Fibroblast of skin of abdomen (primary cell): ENCODE measurements at places on chromosomes 13 and 19.
A peak's percentile ranks its signal among the peaks of the same experiment; 100 is the strongest.

DNA sequence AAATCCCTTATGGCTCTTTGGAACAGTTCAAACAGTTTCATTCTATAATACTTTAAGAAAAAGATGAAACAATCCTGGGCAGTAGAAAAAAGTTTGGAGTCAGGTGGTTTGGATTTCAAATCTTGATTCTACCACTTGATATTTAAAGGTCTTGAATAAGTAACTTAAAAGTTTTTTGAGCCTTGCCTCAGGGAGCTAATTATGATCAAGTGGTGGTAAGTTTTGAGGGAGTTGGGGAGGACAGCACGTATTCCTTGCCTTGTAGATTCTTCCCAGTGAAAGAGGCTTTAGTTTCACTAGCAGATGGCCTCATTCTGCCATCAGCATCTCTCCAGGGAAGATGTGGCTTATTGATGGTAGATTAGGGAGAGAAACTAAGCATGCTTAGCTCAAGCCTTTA, 168.4 kb upstream of the CSNK1A1L start:
- no peak for DNase-seq

DNA sequence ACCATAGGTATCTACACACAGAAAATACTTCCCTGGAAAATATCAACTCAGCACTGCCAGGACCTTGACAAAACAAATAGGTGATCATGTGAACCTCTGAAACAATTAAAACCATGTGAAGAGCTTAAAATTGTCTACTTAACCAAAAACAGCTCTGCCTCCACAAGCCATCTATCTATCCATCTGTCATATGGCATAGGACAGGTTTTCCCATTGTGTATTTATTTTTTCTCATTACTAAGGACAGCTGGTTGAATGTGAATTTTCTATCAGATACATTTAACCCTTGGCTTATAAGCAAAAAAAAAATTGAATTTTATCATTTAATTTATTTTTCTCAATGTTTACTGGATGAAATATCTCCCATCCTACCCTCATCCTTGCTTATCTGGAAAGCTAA, 279.5 kb downstream of the PCDH9 start:
- no peak for DNase-seq

DNA sequence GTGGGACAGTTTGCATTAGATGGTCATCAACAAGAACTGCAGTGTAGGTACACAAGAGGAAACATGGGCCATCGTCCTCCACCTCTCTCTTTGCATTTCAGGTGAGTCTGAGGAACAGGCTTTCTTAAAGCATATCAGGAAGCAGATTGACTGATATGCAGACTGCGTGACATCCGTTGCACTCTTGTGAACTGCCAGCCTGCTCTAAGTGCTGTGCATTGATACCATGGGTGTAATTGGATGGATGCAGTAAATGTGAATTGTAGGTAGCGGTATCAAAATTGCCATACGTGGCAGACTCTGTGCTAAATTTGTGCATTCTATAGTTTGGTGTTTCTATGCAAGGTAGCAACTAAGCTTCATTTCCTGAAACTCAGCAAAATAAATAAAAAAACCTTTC, 1008.3 kb downstream of the EFNB2 start:
- no peak for DNase-seq

DNA sequence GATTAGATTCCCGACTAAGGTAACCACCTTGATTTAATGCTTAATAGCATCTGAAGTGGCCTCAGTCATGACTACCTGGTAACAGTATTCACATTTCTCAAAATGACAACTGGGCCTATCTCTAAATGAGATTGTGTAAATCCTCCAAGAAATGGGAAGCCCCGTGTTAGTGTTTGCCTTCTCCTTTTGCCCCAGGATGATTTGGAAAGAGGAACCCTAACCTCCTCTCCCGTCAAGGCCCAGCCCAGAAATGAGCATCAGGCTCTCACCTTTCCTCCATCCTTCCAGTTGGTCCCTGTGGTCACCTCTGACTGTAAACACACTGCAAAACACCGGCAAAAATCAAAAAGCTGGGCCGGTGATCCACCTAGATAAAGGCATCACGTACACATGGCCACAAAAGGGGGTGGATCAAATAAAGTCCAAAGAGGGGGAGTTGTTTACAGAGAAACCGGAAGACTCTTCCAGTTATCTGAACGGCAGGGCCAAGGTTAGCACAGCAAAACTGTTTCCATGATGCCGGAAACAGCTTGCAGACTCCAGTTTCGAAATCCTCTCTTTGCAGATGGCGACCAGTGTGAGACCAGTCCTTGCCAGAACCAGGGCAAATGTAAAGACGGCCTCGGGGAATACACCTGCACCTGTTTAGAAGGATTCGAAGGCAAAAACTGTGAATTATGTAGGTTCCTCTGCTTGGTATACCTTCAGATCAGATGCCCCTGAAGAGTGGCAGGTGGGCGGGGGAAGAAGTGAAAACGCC, 16.4 kb downstream of the F10 start:
- DNase-seq: no peak

GRCh38 chr13:31236211-31236786, 36.5 kb downstream of the B3GLCT start:
- DNase-seq: peak; percentile 36

GRCh38 chr19:18434411-18435175, 3.3 kb downstream of the ISYNA1 start:
- no peak for DNase-seq

- no peak for DNase-seq
These were observed 843.8 kb upstream of the SPRY2 start for GRCh38 chr13:81184556-81185265.

GRCh38 chr13:50119591-50119990, 104.3 kb downstream of the KCNRG start:
- no peak for DNase-seq

DNA sequence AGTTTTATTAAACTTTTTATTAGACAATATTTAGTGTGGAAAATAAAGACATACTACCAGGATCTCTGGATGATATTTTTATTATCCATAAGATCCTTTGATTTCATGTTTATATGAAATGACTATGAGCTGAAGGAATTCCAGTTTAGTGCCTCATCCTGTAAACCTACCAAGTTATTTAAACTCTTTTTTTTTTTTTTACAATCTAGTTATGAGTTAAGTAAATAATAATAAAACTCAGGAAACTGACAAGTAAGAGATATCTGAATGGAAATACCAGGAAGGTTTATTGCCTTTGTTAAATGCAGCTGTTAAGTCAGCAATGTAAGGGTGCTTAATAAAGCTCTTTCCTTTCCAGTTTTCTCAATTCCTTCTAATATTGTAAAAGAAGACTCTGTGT, 53.9 kb downstream of the RXFP2 start:
- peak; percentile 28 for DNase-seq

- peak; percentile 73 for DNase-seq
These were observed 25.8 kb downstream of the LACC1 start for GRCh38 chr13:43905435-43906031.

DNA sequence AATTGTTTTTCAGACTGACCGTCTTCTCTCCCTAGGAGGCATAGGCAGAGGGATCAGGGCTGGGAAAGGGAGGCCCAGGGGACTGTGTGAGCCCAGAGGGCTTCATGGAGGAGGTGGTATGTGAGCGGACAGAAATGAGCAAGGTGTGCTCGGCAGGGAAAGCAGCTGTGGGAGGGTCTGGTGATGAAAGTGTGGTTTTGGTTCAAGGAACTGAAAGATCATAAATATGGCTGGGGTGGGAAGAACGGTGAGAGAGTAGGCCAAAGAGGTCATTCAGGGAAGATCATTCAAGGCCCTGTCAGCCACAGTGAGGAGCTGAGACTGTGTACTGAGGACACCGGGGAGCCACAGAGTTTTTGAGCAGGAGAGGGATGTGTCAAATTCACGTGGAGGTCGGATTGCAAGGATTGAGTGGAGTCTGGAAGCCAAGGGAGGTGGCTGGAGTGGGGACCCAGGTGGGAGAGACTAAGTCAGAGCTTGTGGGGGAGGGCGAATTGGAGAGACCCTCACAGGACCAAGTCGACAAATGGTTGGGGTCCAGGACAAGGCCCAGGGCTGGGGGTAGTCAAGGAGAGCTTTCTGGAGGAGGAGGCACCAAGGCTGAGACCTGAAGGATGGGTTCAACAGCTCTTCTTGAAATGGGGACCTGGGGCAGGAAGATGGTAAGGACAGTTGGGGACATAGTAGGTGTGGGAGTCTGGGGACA, 7.6 kb downstream of the PLD3 start:
- no peak for DNase-seq

DNA sequence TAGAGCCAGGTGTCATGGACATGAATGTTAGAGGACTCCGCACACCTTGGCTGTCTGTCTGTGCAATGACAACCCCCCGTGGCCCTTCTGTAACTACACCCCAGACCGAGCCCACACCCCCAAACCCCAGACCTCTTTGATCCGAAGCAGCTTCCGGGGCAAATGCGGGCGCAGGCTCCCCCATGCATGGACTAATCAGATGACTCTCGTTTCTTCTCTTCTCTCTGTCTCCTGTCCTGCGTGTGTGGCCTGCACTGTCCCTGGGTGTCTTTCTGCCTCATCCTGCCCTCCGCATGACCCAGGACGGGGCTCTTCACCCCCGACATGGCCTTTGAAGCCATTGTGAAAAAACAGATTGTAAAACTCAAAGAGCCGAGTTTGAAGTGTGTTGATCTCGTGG, 38.9 kb downstream of the TMED1 start:
- DNase-seq: no peak

GRCh38 chr19:49533551-49534488, 6.0 kb downstream of the RCN3 start:
- peak; percentile 47 for DNase-seq

GRCh38 chr13:76968041-76968440, 19.7 kb downstream of the ACOD1 start:
- DNase-seq: no peak

DNA sequence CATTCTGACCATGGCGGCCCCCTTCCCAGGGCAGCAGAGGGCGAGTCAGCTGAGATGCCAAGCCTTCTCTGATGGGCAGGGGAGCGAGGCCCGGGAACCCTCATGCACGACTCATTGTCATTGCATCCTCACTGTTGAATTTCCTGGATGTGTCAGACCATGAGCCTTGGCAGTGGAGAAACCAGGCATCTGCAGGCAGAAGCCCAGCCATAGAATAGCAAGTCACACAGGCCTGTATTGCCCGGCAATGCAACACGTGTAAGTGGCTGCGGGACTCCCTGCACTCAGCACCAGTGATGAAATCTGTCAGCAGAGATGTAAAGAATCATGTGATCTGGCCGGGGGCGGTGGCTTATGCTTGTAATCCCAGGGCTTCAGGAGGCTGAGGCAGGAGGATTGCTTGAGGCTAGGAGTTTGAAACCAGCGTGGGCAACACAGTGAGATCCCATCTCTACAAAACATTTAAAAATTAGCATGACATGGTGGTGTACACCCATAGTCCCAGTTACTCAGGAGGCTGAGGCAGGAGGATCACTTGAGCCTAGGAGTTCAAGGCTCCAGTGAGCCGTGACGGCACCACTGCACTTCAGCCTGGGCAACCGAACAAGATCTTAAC, 199.7 kb downstream of the KATNAL1 start:
- DNase-seq: peak; percentile 70

- DNase-seq: no peak
These were observed 88.6 kb downstream of the UBL3 start for GRCh38 chr13:29761815-29762214.

- DNase-seq: peak; percentile 71
These were observed 25.0 kb downstream of the ERCC5 start for GRCh38 chr13:102870677-102871415.

DNA sequence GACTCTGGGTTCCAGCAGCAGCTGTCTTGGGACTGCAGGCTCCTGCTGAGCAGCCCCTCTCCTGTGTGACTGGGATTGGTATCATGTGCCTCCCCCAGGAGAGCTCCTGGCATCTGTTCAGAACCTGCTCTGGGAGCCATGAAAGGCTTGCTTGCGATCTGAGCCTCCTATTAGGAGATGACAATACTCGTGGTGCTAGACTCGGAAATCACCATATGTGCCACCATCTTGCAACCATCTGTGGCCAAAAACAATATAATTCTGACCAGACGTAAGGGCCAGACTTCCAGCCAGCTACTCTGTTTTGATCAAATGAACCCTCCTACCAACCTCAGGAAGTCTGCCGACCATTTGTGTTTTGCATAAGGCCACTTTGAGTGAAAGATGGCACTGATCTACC, 484.7 kb downstream of the IRS2 start:
- no peak for DNase-seq

DNA sequence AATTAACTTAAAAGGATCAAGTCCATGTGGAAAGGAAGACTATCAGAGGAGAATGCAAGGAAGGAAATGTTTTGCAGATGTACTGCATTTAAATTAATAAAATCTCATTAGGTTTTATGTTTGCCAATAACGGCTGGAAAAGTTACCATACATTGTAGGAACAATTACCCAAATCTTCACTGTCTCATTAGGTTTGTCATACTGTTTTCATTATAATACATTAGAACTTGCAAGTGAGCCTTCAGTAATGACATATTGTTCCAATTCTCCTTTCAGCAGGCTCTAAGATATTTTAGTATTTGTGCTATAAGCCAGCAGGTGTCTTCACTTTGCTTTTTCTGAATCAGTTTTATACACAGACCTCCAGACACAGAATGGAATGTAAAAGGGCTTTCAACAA, 661.6 kb upstream of the KLHL1 start:
- DNase-seq: no peak

DNA sequence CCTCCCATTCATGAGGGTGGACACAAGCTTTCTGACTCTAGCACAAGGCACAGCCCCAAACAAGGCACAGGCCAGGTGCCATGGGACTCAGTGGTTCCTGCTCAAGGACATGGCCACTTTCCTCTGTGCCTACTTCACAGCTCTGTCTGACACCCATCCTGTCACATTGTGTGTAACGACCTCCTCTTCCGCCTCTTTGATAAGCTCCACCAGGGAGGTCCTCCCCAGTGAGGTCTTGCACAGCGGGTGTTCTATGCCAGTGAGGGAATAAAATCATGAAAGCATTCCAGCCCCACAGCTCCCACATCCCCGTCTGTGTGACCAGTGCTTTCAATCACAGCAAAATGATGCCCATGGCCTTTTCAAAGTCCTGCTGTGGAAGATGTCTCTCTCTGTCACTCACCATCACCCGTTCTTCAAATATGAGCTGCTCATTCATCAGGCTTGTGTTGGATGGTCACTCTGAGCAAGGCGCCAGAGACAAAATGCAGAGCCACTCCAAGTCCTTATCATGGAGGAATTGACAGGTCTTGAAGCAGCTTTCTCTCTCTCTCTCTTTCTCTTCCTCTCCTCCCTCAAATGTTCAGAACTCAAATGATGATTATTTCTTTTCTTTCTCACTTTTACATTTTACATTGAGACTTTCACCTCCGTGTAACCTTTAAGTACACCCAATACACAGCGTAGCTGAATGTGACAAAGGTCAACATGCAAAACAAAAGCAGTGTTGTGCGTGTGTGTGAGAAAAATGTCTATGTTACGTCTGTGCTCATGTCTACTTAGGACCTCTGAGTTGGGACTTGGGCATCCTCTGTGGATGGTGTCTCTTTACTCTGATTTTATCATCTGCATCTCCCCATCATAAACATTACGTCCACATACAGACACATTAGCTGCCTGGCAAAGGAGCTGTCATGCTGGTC, 8.0 kb upstream of the SPATA13 start:
- no peak for DNase-seq
